ENCODE measurements at places on chromosomes 16 and 17. TPM values are rescaled to one million over a fixed set of nuclear protein-coding genes. Genes with fewer than 3 reads are reported as not detected.

DNA sequence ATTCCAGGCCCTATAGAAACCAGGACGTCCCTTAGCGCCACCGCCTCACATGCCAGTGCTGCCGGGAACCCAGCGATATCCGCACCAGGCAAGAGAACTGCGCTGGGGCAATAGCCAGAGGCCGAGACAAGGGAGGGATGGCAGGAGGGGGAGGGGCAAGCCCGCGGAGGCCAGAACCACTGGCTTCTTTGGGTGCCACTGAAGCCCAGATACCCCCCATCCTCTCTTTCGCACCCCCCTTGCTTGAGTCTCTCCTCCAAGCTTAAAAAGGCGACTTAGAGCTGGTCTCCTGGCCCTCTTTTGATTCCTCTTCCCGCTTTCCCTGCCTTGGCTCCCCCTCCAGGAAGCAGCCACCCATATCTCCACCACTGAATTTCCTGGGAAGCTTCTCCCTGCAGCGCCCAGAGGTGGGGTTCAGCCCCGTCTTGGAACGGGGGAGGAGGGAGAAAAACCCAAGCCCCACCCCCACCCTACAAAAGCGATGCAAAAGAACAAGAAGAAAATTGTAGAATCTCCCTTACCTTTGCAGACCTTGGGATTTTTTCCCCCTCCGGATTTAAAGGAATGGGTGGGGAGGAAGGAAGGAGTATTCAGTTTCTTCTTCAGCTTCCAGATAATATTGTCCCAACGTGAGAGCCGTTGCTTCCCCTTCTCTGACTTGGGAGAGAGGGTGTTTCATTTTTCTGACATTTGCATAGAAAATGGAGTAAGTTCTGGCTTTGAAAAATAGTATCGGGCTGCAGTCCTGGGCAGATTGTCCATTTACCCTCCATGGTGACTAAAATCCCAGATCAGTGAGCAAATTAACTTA is 622 bp downstream of the HOXB6 start:
- DNase-seq, result no peak

- peak; percentile 71 for DNase-seq
These were observed 37.7 kb downstream of the BAHCC1 start for GRCh38 chr17:81432941-81433340.

GRCh38 chr17:79023886-79024771 is at the start of gene C1QTNF1:
Gene C1QTNF1 (plus strand): TSS chr17:79024169. CDS start chr17:79043969, 19,800 bp downstream.
- peak; percentile 69 for DNase-seq

GRCh38 chr16:28218109-28218508 is 6.3 kb upstream of the XPO6 start:
- no peak for DNase-seq

Gene MYH13
- not detected for total RNA-seq

DNA sequence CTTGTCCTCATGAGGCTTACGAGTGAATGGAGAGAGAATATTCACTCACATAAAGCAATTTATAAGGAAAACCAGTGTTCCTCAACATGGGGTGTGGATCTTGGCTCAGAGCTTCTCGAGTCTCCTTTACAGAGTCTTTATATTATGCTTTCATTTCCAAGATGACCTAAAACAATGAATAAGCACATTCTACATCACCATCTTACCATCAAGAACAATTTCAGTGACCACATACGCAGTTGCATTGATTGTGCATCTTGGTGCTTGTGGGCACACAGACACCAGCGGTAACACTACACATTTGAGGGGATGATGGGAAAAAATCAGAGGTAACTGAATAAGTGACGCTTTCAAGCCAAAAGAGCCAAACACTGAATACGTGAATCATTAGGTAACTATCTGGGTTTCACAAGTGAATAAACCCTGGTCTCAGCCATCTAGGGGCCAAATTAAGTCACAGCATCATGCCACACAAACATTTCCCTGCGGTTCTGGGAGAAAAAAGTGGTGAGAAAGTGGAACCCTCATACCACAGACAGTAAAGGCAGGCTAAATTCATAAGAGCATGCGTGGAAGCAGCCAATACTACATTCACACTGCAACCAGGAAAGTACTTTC is 9.4 kb downstream of the CWC25 start:
- no peak for DNase-seq

Gene CD300LG
- 5.7 TPM for total RNA-seq
